Lung (tissue), 17 donors: ENCODE measurements at places on chromosomes 1 and 21.
A peak's percentile ranks its signal among the peaks of the same experiment; 100 is the strongest.

GRCh38 chr1:98550076-98550475, 111.4 kb upstream of the SNX7 start:
- no peak for DNase-seq

GRCh38 chr1:98468111-98468717, 193.3 kb upstream of the SNX7 start:
- DNase-seq = no peak

DNA sequence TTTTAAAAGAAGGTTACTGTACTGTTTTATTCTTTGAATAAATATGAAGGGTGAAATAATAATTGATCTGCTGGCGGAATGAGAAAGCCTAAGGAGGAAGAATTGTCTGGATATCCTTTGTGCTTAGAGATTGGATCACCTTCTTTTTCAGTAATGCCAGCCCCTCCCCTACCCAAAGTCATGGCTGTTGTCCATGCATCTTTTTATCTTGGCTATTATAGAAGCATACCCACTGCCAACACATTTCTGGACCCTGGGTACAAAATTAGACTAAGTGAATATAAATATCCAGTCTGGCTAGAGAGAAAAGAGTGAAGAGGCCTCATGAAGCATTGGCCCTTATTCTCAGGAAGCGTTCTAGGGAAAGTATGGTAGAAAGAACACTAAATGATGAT, 28.1 kb downstream of the AK4 start:
- DNase-seq = no peak

DNA sequence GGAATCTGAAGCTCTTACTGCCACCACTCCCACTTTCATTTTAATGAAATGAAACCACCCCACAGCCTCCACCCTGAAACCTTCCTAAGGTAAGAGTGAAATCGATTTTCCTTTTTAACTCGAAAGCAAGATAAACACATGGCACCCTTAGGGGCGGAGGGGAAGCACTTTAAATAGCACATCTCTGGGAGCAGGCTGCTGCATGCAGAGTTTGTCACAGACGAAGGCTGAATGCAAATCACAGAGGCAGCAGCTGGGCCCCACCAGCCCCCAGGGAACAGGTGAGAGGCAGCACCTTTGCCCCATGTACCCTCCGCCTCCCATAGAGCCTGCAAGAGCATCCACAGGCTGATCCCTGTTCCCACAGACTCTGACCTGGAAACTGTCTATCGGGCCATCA, 60.0 kb upstream of the GRIK3 start:
- no peak for DNase-seq

DNA sequence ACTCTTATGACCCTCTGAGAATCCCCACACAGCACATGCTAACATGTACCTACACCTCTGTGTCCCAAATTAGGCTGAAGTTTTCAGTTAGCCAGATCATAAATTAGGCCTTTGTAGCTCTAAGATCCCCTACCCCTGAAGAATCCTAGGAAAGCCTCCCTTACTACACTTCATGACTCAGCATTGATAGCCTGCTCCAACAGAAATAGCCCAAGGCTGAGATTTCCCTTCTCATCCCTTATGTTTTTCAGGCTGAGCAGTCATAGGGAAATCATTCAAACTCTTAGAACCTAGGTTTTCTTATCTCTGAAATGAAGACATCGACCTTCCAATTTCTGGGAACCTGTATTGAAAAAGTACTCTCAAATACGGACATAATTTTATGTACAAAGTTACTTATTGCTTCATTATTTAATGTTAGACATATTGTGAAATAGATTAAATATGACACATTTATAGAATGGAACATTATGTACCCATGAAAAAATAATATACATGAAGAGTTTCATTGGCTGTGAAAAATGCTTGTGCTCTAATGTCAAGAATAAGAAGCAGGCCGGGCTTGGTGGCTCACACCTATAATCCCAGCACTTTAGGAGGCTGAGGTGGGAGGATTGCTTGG, 122.4 kb upstream of the UBE2U start:
- no peak for DNase-seq

- no peak for DNase-seq
These were observed 101.4 kb downstream of the CC2D1B start for GRCh38 chr1:52264530-52265115.

DNA sequence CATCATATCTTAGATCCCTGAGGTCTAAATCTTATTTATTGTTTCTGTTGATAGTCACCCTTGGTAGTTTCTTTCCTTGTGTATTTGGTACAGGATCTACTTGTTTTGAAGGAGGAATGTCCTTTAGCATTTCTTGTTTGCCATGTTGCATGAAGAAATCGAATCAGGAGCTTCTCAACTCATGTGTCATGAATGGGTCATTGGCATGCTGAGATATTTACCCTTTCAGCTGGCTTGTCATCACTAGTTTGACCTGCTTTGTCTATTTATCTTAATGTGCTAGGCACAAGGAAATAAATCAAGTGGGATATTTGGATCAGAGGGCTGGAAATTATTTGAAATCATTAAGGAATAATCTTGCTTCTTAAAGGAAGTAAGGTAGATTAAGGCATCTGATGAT, 23.8 kb downstream of the THEM4 start:
- no peak for DNase-seq

DNA sequence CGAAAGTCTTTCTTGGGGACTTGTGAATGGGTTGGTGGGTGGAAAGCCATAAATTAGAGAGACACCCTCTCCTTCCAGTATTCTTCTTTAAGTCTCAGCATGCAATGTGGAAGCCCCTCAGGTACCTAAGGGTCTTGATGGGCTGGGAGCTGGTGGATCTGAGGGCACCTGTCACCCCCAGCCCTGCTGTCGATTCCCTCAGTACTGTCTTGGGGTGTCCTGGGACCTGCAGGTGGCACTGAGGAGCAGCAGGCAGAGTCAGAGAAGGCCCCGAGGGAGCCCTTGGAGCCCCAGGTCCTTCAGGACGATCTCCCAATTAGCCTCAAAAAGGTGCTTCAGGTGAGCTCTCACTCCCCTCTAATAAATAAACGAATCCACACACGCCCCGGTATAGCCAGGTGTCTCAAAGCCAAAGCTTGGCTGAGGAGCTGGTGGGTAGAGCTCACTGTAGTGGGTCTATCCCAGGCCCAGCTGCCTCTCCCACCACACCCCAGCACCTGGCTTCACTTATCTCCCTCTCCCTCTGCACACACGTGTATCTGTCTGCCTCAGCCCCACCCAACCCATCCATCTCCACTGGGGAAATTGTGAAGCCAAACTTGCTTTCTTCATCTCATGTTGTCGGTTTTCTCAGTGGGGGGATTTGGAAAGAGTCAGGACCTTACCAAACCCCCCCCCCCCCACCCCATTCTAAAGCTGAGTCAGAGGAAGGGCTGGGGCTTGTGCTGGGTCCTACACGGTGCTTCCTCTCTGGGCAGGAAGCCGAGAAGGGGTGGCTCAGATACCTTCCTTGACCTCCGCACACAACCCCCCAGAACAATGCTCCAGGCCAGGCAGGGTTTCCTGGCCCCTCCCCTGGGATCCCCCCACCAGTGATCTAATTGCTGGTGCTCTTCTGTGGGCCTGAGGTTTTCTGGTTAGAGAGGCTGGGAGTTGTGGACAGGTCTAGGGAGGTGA, 1.6 kb downstream of the ADAM15 start:
- no peak for DNase-seq

GRCh38 chr1:156236164-156236563, 5.8 kb upstream of the BGLAP start:
- no peak for DNase-seq

DNA sequence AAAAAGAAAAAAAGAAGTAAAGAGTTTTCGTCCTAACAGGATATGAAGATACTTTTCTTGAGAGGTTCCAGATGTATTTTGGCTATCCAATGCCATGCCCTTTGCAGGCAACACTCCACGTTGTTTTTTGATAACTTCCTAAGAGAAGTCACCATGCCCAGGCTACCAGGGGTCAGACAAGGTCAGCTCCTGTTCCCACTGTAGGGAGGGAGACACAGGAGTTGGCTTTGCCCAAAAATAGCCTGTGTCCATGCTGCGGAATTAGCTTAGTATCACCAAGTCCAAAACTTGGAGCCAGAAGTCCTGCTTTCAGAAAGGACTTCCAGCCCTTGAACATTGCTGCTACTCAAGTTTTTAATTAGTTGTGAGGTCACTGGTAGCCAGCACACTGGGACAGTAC, 62.1 kb upstream of the NRIP1 start:
- no peak for DNase-seq

- no peak for DNase-seq
These were observed 25.7 kb downstream of the DMRTB1 start for GRCh38 chr1:53484705-53485477.

DNA sequence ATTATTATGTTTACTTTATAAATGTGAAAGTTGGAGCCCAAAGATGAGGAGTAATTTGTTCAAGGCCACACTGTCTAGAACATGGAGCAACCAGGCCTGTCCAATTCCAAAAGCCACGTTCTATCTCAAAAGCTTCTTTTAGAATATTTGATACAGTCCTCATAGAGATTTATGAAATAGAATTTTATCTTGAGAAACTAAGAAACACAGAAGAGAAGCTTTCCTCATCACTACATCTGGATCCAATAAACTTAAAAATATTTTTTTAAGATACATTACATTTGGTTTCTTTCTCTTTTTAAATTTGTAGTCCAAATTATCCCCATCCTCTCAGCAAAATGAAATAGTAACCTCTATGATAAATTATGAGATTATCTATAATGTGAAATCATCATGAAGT, 58.9 kb downstream of the DDAH1 start:
- no peak for DNase-seq

DNA sequence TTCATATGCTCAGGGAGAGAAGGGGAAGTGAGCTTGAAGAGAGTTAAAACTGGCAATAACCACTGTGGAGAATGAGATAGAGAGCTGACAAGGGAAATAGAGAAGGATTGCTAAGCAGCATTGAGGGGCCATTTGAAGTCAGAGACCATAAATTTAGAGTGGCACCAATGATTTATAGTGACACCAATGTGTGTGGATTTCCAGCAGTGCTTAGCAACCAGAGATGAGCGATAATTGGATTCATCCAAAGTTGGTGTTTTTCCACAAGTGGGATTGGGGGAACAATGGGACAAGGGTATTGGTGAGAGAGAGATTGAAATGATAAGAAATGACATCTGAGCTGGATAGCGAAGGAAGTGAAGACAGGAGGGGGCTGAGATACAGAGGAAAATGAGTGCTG, 114.1 kb downstream of the C1orf94 start:
- no peak for DNase-seq

- peak; percentile 31 for DNase-seq
These were observed 1.2 kb upstream of the FHAD1 start for GRCh38 chr1:15245593-15246360.

DNA sequence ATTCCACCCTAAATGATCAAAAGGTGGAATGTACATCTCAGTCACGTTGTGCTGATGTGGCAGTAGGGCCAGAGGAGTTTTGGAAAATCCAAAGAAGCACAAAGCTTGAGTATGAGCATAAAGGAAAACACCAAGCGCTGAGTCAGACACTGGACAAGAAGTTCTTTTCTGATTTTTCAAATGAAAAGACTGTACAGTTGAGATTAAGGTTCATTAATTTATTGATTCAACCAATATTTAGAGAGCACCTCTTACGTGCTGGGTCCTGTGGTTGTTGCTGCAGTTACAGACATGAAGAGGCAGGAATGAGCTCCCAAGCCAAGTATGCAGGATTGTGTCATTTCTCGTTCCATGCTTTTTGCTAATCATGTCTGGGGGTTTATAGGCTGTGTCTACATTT, 28.9 kb upstream of the APP start:
- DNase-seq = peak; percentile 27

DNA sequence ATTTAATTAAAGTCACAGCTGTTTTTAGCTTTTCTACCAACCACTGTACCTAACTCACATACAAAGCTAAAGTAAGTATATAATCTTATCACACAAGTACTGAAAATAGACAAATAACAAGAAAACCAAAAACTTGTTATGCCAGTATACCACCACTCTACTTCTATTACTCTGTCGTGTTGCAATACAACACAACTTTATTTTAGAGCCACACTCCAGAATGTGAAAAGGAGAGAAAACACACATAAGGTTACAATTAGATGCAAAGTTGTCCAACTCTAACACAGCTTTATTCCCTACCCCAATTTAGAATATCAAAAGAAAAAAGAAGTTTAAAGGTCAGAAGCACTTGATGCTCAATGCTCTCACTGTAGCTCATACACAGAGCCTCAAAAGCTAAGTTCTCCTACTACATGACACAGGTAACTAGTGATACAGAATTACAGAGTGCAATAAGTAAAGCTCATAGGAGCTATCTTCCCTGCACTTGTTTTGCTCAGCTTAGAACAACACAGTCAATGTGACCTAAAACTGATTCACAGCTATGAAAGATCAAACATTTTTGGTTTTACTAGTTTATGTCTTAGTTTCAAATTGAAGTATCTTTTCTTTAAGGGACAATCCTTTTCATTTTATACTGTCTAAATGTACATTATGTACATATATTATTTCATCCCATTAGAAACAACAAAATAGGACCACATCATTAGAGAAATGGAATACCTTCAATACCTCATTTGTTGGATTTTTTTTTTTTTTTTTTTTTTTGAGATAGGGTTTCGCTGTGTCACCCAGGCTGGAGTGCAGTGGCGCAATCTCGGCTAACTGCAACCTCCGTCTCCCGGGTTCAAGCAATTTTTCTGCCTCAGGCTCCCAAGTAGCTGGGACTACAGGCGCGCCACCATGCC, 29.2 kb downstream of the EYA3 start:
- DNase-seq = no peak

- DNase-seq = no peak
These were observed 223.7 kb upstream of the CSF3R start for GRCh38 chr1:36706416-36706815.

- no peak for DNase-seq
These were observed 47.3 kb upstream of the PLPPR4 start for GRCh38 chr1:99216956-99217355.

DNA sequence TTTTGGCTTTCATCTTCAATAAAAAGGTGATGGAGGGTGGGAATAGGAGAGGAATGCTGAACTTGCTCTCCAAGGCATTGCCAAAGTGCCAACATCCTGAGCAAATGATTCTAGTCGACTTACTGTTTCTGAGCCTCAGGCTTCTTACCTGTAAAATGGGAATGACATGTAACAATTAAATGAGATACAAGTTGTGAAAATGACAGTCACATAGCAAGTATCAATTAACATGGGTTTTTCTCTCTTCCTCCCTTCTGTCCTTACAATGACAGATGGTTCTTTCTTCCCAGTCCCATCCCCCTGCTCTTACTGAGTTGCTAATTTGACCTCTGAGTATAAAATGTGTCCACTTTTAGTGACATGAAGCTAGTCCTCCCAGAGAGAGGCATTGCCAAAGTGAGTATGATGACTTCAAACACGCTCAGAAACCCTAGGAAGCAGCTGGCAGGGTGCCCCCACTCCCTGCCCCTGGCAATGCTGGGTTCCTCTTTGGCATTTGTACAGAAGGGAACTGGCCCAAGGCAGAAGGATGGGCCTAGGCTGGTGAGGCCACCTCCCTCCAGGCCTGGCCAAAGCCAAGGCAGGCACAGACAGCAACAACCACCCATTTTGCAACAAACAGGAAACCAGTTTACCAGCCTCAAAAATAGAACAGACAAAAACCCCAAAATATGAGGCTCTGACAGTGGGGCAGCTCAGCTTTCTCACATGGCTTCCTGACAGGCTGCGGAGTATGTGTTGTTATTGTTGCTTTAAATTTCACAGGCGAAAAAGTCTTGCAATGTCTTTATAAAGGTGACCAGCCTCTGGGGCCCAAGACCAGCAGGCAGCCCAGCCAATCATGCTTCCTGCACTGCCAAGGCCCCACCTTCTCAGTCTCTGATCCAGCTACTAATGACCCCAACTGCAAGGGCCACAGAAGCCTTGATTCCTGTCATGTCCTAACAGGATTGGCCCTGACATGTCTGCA, 115.9 kb downstream of the HIVEP3 start:
- DNase-seq = peak; percentile 18
